ENCODE measurements at places on chromosomes 1 and 21.

GRCh38 chr1:86389307-86389706 lies 6.8 kb downstream of the ODF2L start:
- no peak overlapping the region for H3K27ac ChIP-seq
- H3K4me1 ChIP-seq: peaks cover 16% of the 10 kb centered on the region

- H3K27ac ChIP-seq: peak overlapping the region; percentile 85
- H3K27me3 ChIP-seq: no peaks in the 10 kb centered on the region
- no peak for DNase-seq
- H3K4me3 ChIP-seq: peak overlapping the region; percentile 75
Observed at GRCh38 chr1:8394456-8395321, 76.8 kb downstream of the SLC45A1 start.

DNA sequence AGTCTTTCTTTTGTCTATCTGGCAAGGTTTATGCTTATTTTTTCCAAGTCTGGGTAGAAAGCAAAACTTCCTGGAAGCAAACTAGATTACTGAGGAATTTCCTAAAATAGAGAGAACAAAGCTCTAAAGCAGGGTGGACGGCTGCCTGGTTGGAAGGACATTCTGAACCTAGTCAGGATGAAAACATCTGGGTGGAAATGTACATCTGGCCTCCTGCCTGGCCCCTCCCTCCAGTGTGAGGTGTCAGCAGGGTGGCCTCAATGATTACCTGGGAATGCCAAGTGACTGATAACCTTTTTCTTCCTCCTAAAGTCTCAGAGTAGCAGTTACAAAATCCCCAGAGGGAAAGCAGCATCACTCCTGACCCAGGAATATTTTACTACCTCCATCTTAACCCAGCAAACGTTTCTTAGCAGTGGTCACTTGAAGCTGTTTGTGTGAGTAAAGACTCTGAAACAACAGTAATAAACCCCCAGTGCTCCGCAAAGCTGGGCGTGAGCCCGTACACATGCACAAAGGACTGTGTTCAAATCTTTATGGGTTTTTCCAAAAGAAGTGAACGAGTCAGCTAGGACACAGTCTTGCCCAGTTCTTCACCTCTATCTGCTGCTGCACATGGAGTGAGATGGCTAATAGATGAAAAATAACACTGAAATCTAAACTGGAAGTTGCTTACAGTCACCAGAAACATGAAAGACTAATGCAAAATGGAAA lies 18.9 kb downstream of the ANGPTL7 start:
- H3K4me1 ChIP-seq: no peaks in the 10 kb centered on the region
- DNase-seq: no peak
- no peaks in the 10 kb centered on the region for H3K27me3 ChIP-seq
- H3K36me3 ChIP-seq: peaks cover 26% of the 10 kb centered on the region

- DNase-seq: no peak
- H3K4me3 ChIP-seq: peak overlapping the region; percentile 94
- H3K27ac ChIP-seq: peak overlapping the region; percentile 98
- peaks cover 3% of the 10 kb centered on the region for H3K27me3 ChIP-seq
- H3K4me1 ChIP-seq: peaks cover 37% of the 10 kb centered on the region
Observed at GRCh38 chr1:33036051-33036525, 595 bp downstream of the AK2 start.

GRCh38 chr1:181089017-181089675 lies 646 bp downstream of the IER5 start:
- H3K4me1 ChIP-seq: peaks cover 29% of the 10 kb centered on the region
- peak overlapping the region; percentile 99 for H3K27ac ChIP-seq
- H3K27me3 ChIP-seq: no peaks in the 10 kb centered on the region

DNA sequence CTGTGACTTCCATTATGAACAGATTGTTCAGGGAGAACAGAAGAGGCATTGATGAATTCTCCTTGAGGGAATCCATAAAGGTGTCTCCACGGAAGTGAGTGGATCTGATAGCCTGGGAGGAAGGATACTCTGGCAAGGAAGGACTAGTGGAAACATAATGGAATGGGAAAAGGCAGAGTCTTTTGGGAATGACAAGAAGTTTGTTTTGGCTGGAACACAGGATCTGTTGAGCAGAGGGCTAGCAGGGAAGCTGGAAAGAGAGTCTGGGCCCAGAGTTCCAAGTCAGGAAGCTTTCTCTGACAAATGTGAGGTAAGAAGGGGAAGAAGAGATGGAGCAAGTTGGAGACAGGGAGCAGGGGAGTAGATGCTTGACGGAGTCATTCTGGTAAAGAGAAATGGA lies 8.1 kb downstream of the ADAMTS5 start:
- DNase-seq: no peak
- no peak overlapping the region for H3K27ac ChIP-seq
- H3K27me3 ChIP-seq: peaks cover 2% of the 10 kb centered on the region
- no peaks in the 10 kb centered on the region for H3K36me3 ChIP-seq
- no peaks in the 10 kb centered on the region for H3K4me1 ChIP-seq
